ENCODE measurements at places on chromosomes 6 and 20.

DNA sequence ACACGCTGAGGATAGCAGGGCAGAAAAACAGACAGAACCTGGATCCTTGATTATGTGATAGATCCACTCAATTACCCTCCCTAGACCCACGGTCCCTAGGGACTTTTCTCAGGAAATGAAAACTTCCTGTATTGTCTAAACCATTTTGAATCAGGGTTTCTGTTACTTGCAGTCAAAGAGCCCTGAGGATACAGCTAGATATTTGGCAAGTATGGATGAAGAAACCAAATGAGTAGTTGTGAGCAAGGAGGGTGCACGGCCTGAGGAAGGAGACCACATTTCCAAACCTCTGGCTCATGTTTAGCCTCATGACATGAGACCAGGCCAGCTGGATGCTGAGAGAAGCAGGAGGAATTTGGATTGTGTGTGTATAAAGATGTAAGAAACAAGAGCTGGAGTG, 91.6 kb downstream of the MRPL14 start:
- DNase-seq = no peak

DNA sequence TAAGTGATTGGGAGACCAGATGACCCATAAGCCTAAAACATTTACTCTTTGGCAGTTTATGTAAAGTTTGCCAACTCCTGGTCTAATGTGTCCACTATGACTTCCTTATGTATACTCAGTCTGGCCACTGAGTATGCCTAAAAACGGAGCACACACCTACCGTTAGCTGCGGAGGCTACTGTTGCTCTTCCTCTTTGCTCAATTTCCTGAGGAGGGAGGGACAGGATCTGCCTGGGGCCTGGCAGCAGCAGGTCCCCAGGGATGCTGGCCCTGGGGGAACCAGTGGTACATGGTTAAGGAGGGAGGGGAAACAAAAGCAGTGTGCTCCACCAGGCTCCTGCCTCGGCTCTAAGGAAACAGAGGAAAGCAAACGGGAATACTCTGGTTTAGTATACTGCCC, 113.5 kb downstream of the CDYL start:
- DNase-seq = no peak

- DNase-seq = no peak
Observed at GRCh38 chr20:13245250-13245723, 24.2 kb downstream of the ISM1 start.

GRCh38 chr6:160039441-160039840, 70.6 kb downstream of the IGF2R start:
- DNase-seq = no peak

DNA sequence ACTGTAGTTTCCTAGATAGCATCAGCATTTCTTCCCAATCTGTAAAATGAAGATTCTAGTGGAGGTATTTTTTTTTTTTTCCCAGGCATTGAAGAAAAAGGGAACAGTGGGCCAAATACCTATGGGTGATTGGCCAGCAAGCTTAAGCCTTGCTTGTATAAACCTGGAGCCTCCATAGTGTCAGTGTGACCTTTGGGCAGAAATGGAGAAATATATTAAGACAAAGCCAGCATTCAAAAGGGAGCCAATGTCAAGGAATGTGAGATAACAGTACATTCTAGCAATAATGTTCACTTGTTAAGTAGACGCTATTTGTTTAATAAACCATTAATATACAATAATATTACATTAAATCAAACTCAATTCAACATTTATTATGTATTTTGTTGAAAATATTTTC, 275.4 kb downstream of the FOXA2 start:
- DNase-seq = no peak

DNA sequence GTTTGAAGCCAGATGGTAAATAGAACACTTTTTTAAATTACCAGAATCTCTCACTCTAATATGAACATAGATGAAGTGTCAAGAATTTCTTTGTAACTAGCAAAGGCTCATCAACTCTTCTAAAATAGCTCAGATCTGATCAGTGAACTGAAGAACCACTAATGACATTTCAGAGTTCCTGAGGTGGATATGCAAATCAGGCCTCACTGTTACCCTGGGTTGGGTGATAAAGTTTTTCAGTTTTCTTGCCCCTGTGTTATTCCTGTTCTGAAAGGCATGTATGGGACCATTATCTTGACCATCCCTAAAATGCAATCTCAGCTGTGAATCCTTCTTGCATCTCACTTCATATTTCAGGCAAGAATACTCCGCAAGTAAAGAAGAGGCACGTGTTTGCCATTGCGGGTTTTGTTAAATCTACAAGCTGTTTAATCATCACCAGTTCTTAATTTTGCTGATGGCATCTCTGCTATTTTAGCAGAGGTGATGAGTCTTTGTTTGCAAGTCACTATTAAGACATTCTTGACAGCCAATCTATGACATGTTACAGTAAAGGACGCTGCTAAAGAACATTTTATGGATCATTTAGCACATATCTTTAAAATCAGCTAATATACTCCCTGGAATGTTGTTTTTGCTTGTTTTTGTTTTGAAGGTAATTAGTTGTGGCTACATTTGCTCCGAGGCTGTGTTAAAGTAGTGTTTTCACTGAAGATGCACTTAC, 47.9 kb downstream of the KHDC1L start:
- DNase-seq = no peak

DNA sequence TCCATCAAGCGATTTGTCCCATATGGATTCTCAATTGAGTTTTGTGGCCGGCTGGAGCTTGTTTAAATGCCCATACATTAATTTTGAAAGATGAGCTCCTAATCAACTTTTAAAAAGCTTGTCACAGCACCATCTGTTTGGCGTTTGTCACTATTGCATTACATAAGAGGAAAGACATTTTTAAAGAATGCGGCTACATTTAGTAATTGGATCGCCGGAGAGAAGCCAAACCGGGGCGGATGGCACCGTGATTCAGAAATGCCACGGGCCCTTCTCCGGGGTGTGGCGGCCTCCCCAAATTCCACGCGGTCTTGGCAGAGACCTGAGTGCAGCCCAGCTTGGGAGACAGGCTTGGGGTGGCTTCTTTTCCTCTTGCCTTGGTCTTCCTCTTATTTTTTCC, 67.7 kb upstream of the ZNFX1 start:
- DNase-seq = no peak

- no peak for DNase-seq
Observed at GRCh38 chr6:95690328-95690727, 113.0 kb downstream of the MANEA start.

- DNase-seq = no peak
Observed at GRCh38 chr20:11032611-11033010, 358.8 kb upstream of the JAG1 start.

DNA sequence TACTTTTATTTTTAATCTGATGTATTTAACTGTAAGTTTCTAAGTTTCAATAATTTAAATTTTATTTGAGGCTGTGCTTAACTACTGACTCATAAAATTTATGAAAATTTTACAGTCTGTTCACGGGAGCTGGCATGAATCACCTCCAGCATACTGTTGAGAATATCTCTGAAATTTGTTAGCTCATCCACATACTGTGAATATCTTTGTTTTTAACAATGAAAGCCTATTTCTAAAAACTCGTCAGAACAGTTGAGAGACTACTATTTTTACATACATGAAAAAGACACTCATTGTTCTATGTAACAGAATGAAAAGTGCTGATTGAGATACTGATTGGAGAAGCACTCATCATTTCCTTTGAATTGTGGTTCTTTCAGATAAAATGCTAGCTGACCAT, 749.3 kb downstream of the TENT5A start:
- DNase-seq = no peak

DNA sequence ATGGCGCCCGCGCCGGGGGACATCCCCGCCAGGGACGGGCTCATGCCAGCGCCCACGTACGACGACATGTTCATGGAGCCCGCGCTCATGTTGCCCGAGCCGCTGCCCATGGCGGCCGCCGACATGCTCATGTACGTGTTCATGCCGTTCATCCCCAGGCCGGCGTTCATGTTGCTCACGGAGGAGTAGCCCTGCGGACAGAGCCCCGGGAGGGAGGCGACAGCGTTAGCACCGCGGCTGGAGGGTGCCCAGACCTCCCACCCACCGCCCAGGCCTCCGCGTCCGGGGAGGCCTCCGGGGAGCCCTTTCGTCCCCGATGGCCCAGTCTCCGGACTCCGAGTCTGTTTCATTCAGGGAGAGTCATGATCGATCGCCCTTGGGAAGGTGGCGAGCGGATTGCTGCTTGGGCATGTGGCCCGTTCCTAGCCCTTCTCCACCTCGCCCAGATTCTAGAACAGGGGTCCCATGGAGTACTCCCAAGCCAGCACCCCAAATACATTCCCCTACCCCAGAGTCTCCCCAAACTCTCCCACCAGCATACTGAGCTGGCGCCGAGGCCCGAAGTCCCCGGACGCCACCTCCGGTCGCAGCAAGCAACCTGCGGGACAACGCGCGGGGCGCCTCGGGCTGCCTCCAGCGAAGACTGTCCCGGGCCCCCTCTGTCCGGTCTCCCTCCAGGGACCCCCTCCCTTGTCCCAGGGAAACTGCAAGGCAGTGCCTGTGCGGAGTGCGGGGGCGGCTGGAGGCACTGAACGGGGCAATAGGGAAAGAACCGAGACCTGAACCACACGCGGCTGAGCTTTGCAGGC, 1.2 kb downstream of the FOXA2 start:
- no peak for DNase-seq

DNA sequence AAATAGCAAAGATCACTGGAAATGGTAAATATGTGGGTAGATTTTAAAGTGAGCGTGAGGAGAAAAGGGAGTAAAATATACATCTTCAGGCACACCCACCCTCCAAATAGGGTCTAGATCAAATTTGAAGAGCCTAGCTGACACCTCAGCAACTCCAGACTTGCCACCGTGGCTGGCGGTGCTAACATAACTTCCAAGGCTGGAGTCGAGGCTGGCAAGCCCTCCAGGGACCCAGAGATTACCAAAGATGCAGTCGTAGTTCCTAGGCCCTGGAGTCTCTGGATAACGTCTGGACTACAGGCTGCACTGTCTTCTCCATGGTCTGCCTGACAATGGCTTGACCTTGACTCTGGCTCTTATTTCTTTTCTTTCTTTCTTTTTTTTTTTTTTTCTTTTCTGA, 22.5 kb downstream of the TUBB2B start:
- no peak for DNase-seq

DNA sequence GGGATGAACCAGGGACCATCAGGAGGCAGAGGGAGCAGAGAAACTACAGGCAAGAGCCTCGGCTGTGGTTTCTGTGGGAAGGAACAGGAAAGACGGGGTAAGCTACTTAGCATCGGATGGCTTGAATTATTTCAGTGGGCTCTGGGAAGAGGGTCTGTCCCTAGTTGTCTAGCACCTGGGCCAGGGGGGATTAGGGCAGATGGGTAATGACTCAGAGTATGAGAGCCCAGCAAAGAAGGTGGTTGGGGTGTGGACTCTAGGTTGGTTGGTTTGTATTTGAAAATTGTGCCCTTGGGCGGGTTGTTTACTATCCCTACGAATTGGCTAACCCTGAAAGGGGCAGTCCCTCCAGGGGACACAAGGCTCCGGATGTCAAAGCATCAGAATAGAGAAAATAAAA, 148.5 kb upstream of the TAB2 start:
- no peak for DNase-seq

DNA sequence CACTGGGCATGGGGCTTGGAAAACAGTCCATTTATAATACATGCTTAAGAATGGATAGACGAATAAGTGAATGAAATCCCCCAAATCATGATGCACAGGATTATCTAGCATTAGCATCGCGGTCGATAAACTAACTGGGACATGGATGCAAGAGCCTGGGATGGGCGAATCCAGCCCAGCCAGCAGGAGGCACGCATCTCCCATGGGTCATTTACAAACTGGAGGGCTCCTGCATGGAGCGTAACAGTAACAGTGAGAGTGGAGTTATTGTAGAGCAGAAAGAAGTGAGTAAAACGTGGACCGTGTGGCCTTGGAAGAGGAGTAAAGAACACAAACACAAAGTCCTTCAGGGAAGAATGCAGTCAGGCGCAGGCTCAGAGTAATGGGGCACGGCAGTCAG, 136.5 kb downstream of the AGPAT4 start:
- DNase-seq = no peak

DNA sequence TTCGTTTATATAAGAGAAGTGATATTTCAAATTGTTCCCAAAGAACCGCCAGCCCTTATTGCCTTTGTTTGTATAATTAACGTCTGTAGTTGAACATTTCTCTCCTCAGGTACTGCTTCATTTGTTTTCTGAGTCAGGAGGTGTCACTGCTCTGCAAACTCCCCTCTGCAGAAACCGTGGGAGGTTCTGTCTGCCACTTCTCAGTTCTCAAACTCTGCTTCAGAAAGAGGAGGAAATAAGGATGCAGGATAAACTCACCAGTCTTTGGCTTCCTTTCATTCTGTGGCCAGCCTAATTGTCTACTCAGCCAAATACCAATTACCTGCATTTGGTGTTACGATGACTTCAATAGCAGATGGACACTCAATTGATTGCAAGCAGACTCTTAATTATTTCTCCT, 149.8 kb downstream of the PAK5 start:
- DNase-seq = no peak

Measured in T-helper 9 cell (primary cell).